ENCODE measurements at places on chromosomes 4 and X. TPM values are rescaled to one million over a fixed set of nuclear protein-coding genes. Genes with fewer than 3 reads are reported as not detected.

GRCh38 chr4:184854673-184855072 is 28.9 kb upstream of the ACSL1 start:
- no peaks in the 10 kb centered on the region for H3K4me1 ChIP-seq
- no peak for DNase-seq
- H3K36me3 ChIP-seq: no peaks in the 10 kb centered on the region
- no peak overlapping the region for H3K4me3 ChIP-seq

DNA sequence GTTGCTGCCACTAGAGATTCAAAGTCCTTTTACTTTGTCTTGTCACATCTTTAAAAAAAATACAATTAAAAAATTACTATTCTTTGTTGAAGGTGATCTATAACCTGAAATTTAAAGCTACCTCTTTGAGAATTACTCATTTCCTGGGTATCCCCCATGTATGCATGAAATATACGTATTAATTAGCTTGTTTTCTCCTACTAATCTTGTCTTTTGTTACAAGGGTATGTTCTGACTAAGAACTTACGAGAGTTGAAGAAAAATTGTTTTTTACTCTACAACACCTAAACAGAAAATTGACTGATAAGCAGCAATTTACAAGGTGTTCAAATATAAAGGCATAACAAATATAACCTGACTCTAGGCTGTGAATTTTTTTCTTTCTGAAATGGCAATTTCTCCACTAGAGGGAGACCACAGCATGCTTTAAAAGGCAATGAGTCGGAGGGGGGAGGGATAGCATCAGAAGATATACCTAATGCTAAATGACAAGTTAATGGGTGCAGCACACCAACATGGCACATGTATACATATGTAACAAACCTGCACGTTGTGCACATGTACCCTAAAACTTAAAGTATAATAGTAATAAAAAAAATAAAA is 249.6 kb downstream of the OPHN1 start:
- no peaks in the 10 kb centered on the region for H3K36me3 ChIP-seq
- peak; percentile 2 for DNase-seq
- no peaks in the 10 kb centered on the region for H3K27me3 ChIP-seq
- no peak overlapping the region for H3K4me3 ChIP-seq
- no peaks in the 10 kb centered on the region for H3K4me1 ChIP-seq

STBD1 gene
- 15.0 TPM for polyA plus RNA-seq

TENM3 gene
- polyA plus RNA-seq: 11.9 TPM

- H3K4me3 ChIP-seq: no peak overlapping the region
- H3K36me3 ChIP-seq: no peaks in the 10 kb centered on the region
- H3K27ac ChIP-seq: no peak overlapping the region
- H3K4me1 ChIP-seq: no peaks in the 10 kb centered on the region
- no peaks in the 10 kb centered on the region for H3K27me3 ChIP-seq
Measured at GRCh38 chr4:138831948-138832347, 183.6 kb upstream of the NOCT start.

DNA sequence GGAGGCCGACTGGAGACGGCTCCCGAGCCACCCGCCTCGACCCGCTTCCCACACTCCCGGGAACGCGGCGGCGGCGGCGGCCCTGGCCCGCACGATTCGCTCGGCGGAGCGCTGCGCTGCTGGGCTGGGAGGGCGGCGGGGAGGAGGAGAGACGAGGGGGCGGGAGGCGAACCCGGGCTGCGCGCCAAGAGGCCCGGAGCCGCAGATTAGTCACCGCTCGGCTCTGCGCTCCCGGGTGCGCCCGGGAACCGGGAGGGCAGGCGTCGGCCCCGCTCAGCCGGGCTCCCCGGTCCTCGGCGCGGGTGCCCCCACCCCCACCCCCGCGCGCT is 11.2 kb upstream of the BCOR start:
- peak overlapping the region; percentile 90 for H3K27ac ChIP-seq
- H3K27me3 ChIP-seq: no peaks in the 10 kb centered on the region
- no peaks in the 10 kb centered on the region for H3K36me3 ChIP-seq

ETDC gene
- not detected for polyA plus RNA-seq

GRCh38 chrX:85561231-85561630 is 181.8 kb upstream of the POF1B start:
- H3K4me1 ChIP-seq: no peaks in the 10 kb centered on the region
- H3K36me3 ChIP-seq: no peaks in the 10 kb centered on the region
- no peaks in the 10 kb centered on the region for H3K27me3 ChIP-seq
- H3K27ac ChIP-seq: no peak overlapping the region
- no peak for DNase-seq

SLC7A11 gene
- polyA plus RNA-seq: 0.96 TPM

ARSJ gene
- 11.3 TPM for polyA plus RNA-seq

VSIG4 gene
- polyA plus RNA-seq: 8.4 TPM

DAPP1 gene
- 2.2 TPM for polyA plus RNA-seq

- H3K36me3 ChIP-seq: peaks cover 40% of the 10 kb centered on the region
- peaks cover 12% of the 10 kb centered on the region for H3K4me1 ChIP-seq
- no peak for DNase-seq
- no peak overlapping the region for H3K27ac ChIP-seq
- H3K27me3 ChIP-seq: no peaks in the 10 kb centered on the region
Measured at GRCh38 chr4:1310796-1311631, 21.3 kb downstream of the MAEA start.

DNA sequence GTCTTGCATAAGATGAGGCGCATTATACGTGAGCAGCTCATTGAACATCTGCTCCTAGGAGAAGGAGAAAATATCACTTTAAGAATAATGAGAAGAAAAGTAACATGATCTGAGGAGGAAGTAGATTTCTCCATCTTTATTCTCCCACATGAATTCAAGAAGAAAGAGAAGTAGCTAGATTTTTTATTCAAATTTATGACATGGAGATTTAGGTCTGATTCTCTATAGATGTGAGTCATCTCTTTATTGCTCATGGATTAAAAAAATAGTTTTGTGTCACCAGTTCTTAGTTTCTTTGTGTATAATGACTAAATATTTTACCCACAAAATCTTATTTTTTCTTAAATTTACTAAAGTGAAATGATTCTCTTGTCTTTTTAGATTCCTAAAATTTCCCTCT is 40.4 kb downstream of the HPGDS start:
- peaks cover 5% of the 10 kb centered on the region for H3K4me1 ChIP-seq
- H3K27me3 ChIP-seq: no peaks in the 10 kb centered on the region
- H3K4me3 ChIP-seq: no peak overlapping the region
- H3K36me3 ChIP-seq: no peaks in the 10 kb centered on the region
